NCI-H526 treated with DMSO at 0.1 percent for 48 hours (cell line): ENCODE measurements at places on chromosomes 2 and 18.
A peak's percentile ranks its signal among the peaks of the same experiment; 100 is the strongest.

GRCh38 chr18:77765468-77765867 is 515.8 kb downstream of the GALR1 start:
- peak; percentile 13 for DNase-seq

DNA sequence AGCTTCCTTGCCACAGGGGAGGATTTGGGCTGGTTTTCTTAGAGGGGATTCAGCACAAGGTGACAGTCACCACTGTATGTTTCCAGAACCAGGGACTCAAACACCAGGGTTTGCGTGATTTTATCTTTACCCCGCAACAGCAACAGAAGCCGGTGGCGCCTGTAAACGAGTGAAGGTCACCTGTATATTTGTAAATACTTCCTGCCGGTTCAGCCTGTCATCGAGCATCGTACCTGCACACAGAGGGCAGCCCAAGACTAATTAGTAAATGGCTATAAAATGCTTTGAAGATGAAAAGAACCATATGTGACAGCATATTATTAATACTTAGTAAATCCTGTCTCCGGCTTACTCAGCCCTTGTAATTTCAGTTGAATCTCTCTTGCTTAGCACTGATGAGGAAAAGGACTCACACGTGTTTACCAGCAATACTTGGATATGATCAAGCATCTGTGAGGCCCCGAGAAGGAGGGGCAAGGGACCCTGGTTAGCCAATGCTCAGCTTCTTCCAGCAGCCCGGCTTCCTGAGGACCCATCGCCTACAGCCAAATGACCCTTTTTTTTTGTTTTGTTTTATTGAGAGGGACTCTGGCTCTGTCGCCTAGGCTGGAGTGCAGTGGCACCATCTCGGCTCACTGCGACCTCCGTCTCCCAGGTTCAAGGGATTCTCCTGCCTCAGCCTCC is 51.3 kb upstream of the FOSL2 start:
- no peak for DNase-seq

GRCh38 chr2:16094811-16095210 is 154.5 kb downstream of the MYCN start:
- peak; percentile 100 for DNase-seq

- no peak for DNase-seq
These were observed 20.7 kb upstream of the CNRIP1 start for GRCh38 chr2:68340226-68341061.

GRCh38 chr2:80858965-80859364 is 554.4 kb upstream of the LRRTM1 start:
- DNase-seq: no peak

GRCh38 chr18:25976554-25976953 is 113.9 kb downstream of the SS18 start:
- no peak for DNase-seq

DNA sequence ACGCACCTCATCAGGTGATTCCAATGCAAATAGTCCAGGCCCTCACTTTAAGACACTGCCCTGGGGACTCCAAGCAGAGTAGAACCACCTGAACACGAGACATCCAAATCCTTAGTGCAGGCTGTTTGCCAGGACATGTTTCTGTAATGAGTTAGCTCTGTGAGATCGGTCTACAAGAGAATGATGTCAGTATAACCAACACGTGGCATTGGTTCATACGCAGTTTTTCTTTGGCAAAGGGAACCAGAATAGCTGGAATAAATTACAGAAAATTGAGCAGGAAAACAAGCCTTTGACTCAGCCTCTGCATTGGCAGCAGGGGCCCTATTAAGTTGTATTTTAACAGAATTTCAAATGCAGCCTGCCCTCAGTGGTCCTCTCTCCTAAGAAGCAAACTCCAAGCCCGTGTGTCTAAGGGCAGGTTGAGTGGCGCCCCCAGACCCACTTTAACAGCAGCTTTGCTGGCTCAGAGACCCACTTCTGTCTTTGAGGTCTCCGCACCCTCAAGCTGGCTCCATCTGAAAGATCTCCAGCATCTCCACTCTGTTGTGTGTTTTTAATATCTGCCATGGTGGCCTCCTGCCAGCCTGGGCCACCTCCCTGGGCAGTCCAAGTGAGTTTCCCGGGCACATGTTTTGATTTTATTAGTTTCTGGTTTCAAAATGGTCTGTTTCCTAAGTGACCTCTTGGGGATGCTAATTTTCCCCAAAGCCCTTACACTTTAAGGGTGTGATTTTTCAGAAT is 61.3 kb downstream of the ALPK2 start:
- DNase-seq: no peak

- no peak for DNase-seq
These were observed 136.2 kb upstream of the KCNH7 start for GRCh38 chr2:162974771-162975170.
